ENCODE measurements at places on chromosomes 4 and X.
A peak's percentile ranks its signal among the peaks of the same experiment; 100 is the strongest.

GRCh38 chr4:26634237-26634636 is 50.4 kb downstream of the TBC1D19 start:
- H3K27ac ChIP-seq, result no peak overlapping the region
- no peaks in the 10 kb centered on the region for H3K36me3 ChIP-seq
- H3K4me1 ChIP-seq, result no peaks in the 10 kb centered on the region
- no peak for DNase-seq
- no peak overlapping the region for H3K4me3 ChIP-seq

GRCh38 chr4:167711517-167711916 is 380.8 kb upstream of the ANXA10 start:
- H3K36me3 ChIP-seq, result no peaks in the 10 kb centered on the region
- DNase-seq, result no peak
- H3K27me3 ChIP-seq, result no peaks in the 10 kb centered on the region
- H3K4me3 ChIP-seq, result no peak overlapping the region
- no peak overlapping the region for H3K27ac ChIP-seq

- H3K36me3 ChIP-seq, result no peaks in the 10 kb centered on the region
- H3K4me3 ChIP-seq, result no peak overlapping the region
- no peaks in the 10 kb centered on the region for H3K27me3 ChIP-seq
- H3K4me1 ChIP-seq, result peaks cover 6% of the 10 kb centered on the region
- no peak overlapping the region for H3K27ac ChIP-seq
- peak; percentile 22 for DNase-seq
These were observed 298.3 kb upstream of the AGA start for GRCh38 chr4:177740563-177740962.

GRCh38 chr4:141912831-141913230 is 276.4 kb downstream of the IL15 start:
- no peak overlapping the region for H3K27ac ChIP-seq
- DNase-seq, result no peak
- H3K36me3 ChIP-seq, result no peaks in the 10 kb centered on the region
- H3K4me3 ChIP-seq, result no peak overlapping the region
- no peaks in the 10 kb centered on the region for H3K4me1 ChIP-seq
- H3K27me3 ChIP-seq, result no peaks in the 10 kb centered on the region

- no peak for DNase-seq
- no peaks in the 10 kb centered on the region for H3K4me1 ChIP-seq
- no peak overlapping the region for H3K27ac ChIP-seq
- no peaks in the 10 kb centered on the region for H3K27me3 ChIP-seq
- H3K4me3 ChIP-seq, result no peak overlapping the region
These were observed 1003.1 kb downstream of the FSTL5 start for GRCh38 chr4:161160718-161161117.

- H3K27ac ChIP-seq, result no peak overlapping the region
- H3K36me3 ChIP-seq, result no peaks in the 10 kb centered on the region
- H3K27me3 ChIP-seq, result peaks cover 48% of the 10 kb centered on the region
- no peak for DNase-seq
These were observed 39.5 kb upstream of the MAP3K15 start for GRCh38 chrX:19554786-19555185.

- H3K27me3 ChIP-seq, result peaks cover 32% of the 10 kb centered on the region
- no peaks in the 10 kb centered on the region for H3K4me1 ChIP-seq
- H3K27ac ChIP-seq, result no peak overlapping the region
These were observed 48.9 kb upstream of the SPIN3 start for GRCh38 chrX:57044245-57044644.

- H3K27ac ChIP-seq, result no peak overlapping the region
- H3K27me3 ChIP-seq, result no peaks in the 10 kb centered on the region
- H3K4me3 ChIP-seq, result no peak overlapping the region
- no peaks in the 10 kb centered on the region for H3K36me3 ChIP-seq
- peaks cover 22% of the 10 kb centered on the region for H3K4me1 ChIP-seq
These were observed 4.2 kb upstream of the RGS12 start for GRCh38 chr4:3288571-3289094.

- no peak for DNase-seq
- no peaks in the 10 kb centered on the region for H3K36me3 ChIP-seq
- no peak overlapping the region for H3K27ac ChIP-seq
- H3K4me1 ChIP-seq, result no peaks in the 10 kb centered on the region
- no peak overlapping the region for H3K4me3 ChIP-seq
These were observed 518.3 kb upstream of the ARX start for GRCh38 chrX:25534091-25534490.

DNA sequence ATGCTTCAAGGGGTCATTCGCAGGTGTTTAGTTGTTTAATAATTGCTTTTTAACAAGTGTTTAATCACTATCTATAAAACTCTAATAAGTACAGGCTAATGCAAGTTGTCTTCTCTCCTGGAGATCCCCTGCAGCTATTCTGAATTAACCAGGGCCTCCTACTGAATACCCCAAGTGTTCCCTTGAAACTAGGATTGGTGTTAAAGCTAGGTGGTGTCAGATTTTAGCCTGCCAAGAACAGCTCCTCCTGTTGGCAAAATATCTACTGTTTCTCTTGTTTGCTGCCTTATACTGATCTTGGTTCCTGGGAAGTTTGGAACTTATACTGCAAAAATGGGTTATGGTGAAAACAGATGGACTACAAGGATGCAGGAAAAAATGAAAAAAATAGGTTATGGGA is 26.1 kb upstream of the TMEM154 start:
- H3K36me3 ChIP-seq, result no peaks in the 10 kb centered on the region
- no peak overlapping the region for H3K27ac ChIP-seq
- no peaks in the 10 kb centered on the region for H3K27me3 ChIP-seq
- no peak for DNase-seq
- H3K4me1 ChIP-seq, result peaks cover 6% of the 10 kb centered on the region
- H3K4me3 ChIP-seq, result no peak overlapping the region

GRCh38 chrX:74421036-74421739 is at the start of gene SLC16A2:
TSS of gene SLC16A2 (plus strand) at chrX:74421493. CDS start at chrX:74421638, 145 bp downstream.
- peaks cover 11% of the 10 kb centered on the region for H3K27me3 ChIP-seq
- peak within 1 kb of the TSS; percentile 56 for H3K27ac ChIP-seq
- H3K4me1 ChIP-seq, result no peaks in the 10 kb centered on the region
- H3K4me3 ChIP-seq, result peak within 1 kb of the TSS; percentile 89

GRCh38 chr4:110164251-110164650 is 34.2 kb downstream of the ELOVL6 start:
- no peak for DNase-seq
- peaks cover 33% of the 10 kb centered on the region for H3K4me1 ChIP-seq
- no peaks in the 10 kb centered on the region for H3K27me3 ChIP-seq
- peak overlapping the region; percentile 57 for H3K27ac ChIP-seq
- H3K36me3 ChIP-seq, result peaks cover 6% of the 10 kb centered on the region
- H3K4me3 ChIP-seq, result no peak overlapping the region

- H3K27me3 ChIP-seq, result no peaks in the 10 kb centered on the region
- H3K4me1 ChIP-seq, result no peaks in the 10 kb centered on the region
- DNase-seq, result no peak
- no peak overlapping the region for H3K4me3 ChIP-seq
- no peak overlapping the region for H3K27ac ChIP-seq
These were observed 92.5 kb downstream of the ANK2 start for GRCh38 chr4:113141901-113142346.

GRCh38 chr4:89316931-89317366 is 9.3 kb upstream of the GPRIN3 start:
- no peak overlapping the region for H3K4me3 ChIP-seq
- H3K27ac ChIP-seq, result no peak overlapping the region
- H3K36me3 ChIP-seq, result no peaks in the 10 kb centered on the region
- peaks cover 17% of the 10 kb centered on the region for H3K4me1 ChIP-seq

DNA sequence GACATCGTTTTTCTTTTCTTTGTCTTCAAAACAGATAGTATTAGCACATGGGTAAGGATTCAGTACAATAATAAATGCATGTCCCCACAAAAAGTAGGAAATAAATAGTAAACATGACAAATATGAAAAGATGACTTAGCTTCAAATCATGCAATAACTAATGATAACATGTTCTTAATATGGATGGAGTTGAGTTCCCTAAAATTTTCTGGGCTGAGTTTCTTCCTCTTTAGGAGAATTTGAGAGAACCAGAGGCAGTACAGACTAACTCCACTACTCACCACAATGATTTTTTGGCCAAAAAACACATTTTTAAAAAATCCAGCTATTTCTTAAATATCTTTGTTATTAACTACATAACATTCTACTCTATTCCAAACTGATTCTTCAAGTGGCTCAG is 432.3 kb upstream of the HS3ST1 start:
- no peak overlapping the region for H3K27ac ChIP-seq
- H3K4me1 ChIP-seq, result peaks cover 5% of the 10 kb centered on the region
- no peak for DNase-seq
- no peaks in the 10 kb centered on the region for H3K27me3 ChIP-seq
- H3K4me3 ChIP-seq, result no peak overlapping the region

DNA sequence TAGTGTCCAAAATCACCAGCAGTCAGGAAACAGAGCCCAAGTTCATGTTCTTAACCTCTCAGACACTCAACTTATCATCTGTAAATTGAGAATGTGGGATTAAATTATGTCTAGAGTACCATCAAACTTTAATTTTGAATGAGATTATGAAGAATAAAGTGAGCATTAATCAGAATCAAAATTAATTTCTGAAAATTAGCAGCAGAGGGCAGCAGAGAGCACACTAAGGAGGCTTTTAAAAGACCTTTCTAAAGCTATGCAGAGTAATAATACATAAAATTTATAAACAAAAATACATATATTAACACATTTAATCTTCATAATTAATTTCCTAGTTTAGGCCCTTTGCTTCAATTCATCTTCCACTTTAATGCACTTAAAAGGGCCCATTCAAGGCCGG is 7.1 kb downstream of the TASL start:
- no peaks in the 10 kb centered on the region for H3K36me3 ChIP-seq
- H3K27ac ChIP-seq, result no peak overlapping the region
- H3K27me3 ChIP-seq, result peaks cover 25% of the 10 kb centered on the region
- no peak overlapping the region for H3K4me3 ChIP-seq
- peak; percentile 44 for DNase-seq

DNA sequence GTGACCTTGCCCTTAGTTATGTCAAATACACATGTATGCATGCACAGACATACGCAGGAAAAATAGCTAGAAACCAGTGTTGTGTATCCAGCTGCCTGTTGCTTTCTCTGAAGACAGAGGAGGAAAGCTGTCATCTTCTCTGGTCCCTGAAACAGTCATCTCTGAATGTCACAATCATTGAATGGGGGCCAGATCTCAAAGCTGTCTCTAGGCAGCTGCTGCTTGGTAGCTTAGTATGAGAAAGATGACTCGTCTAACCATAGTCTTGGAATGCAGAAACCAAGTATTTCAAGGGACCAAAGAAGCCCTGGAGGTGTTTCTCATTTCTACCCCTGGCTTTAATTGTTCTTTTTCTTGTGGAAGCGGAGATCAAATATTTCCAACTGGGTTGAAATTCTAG is 4.0 kb downstream of the GRIA3 start:
- no peak overlapping the region for H3K4me3 ChIP-seq
- no peak overlapping the region for H3K27ac ChIP-seq
- H3K36me3 ChIP-seq, result no peaks in the 10 kb centered on the region
- no peaks in the 10 kb centered on the region for H3K4me1 ChIP-seq
- DNase-seq, result peak; percentile 2

- no peak overlapping the region for H3K4me3 ChIP-seq
- H3K4me1 ChIP-seq, result peaks cover 11% of the 10 kb centered on the region
- H3K27me3 ChIP-seq, result no peaks in the 10 kb centered on the region
These were observed 791.6 kb downstream of the TRIML1 start for GRCh38 chr4:188930822-188931221.

- H3K4me3 ChIP-seq, result no peak overlapping the region
- H3K27ac ChIP-seq, result no peak overlapping the region
- no peaks in the 10 kb centered on the region for H3K27me3 ChIP-seq
- no peaks in the 10 kb centered on the region for H3K4me1 ChIP-seq
- DNase-seq, result peak; percentile 1
- H3K36me3 ChIP-seq, result peaks cover 5% of the 10 kb centered on the region
These were observed 140.0 kb downstream of the IDS start for GRCh38 chrX:149365061-149365460.

Data from MCF 10A (cell line).